Right atrium auricular region (tissue), 2 donors: ENCODE measurements at places on chromosomes 13 and 19. TPM values are rescaled to one million over a fixed set of nuclear protein-coding genes. Genes with fewer than 3 reads are reported as not detected.

Gene CBY2
- not detected for total RNA-seq

Gene C1QTNF9B
- total RNA-seq, result 1.5 TPM

DNA sequence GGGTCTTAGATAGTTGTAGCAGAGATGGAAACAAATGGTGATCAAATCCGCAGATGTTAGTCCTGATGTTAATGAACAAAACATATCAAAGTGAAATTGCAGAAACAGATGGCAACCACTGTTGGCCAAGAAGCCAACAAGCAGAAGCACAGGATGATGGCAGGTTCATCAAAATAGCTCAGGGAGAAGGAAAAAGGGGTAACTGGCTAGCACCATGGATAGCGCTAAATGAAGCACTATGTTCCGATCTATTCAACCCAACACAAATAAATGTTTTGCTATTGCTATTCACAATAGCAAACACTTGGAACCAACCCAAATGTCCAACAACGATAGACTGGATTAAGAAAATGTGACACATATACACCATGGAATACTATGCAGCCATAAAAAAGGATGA, 413.7 kb downstream of the FGF14 start:
- DNase-seq, result no peak

Gene TCF3
- total RNA-seq, result 18.5 TPM

GRCh38 chr19:7739801-7740681, 7.3 kb downstream of the CD209 start:
- no peak for DNase-seq

Gene OR10H5
- not detected for total RNA-seq

DNA sequence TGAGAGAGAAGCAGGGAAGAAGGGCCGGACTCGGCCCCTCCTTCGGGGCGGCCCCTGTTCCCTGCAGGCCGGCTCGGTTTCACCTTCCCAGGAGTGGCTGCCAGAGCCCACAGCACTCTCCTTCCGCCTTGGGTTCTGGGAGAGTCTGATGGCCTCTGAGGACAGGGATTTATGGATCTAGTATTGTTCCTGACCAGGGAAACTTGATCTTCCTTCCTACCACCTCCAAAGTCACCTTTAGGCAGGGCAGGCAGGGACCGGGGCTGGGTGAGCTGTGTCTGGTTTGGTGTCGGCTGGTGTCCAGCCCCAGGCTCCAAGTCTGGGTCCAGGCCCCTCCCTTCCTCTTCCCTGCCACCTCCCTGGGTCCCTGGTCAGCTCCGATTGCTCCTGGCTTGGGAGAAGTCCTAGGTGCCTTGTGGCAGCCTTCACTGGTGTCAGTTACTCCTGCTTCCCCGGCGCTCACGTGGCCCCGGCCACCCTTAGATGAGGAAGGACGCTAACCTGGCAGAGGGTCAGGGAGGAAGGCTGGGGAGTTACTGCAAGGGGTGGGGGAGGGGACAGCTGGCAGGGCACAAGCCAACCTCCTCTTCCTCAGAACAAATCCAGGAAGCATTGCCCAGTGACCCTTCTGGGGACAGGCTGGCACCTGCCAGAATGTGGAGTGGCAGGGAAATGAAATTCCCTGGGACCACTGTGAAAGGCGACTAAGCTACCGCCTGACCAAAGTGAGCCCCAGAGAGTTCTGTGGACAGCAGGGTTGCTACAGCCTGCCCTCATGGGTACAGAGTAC, 18.8 kb downstream of the RFX1 start:
- DNase-seq, result no peak

GRCh38 chr13:48828962-48829411, 146.7 kb upstream of the FNDC3A start:
- DNase-seq, result no peak
